ENCODE measurements at places on chromosomes 2 and 18. TPM values are rescaled to one million over a fixed set of nuclear protein-coding genes. Genes with fewer than 3 reads are reported as not detected.

The CYP20A1 gene
- 8.6 TPM for total RNA-seq

The UGT1A10 gene
- total RNA-seq = 0.11 TPM

The PRSS56 gene
- total RNA-seq = 0.10 TPM

The MEX3C gene
- 18.7 TPM for total RNA-seq

The KLHL14 gene
- not detected for total RNA-seq

The MOGAT1 gene
- total RNA-seq = not detected

The PTGR3 gene
- 18.0 TPM for total RNA-seq

The ABHD1 gene
- total RNA-seq = 1.6 TPM

The GPBAR1 gene
- 0.28 TPM for total RNA-seq
